Right lung (tissue), 10 donors: ENCODE measurements at places on chromosomes 2 and 18. TPM values are rescaled to one million over a fixed set of nuclear protein-coding genes. Genes with fewer than 3 reads are reported as not detected.
A peak's percentile ranks its signal among the peaks of the same experiment; 100 is the strongest.

Gene MROH2A
- 1.3 TPM for polyA plus RNA-seq

Gene CD8A
- polyA plus RNA-seq, result 1.1 TPM

Gene EFHD1
- polyA plus RNA-seq, result 15.1 TPM

Gene ATP6V1B1
- 3.1 TPM for polyA plus RNA-seq

Gene SPR
- 6.4 TPM for polyA plus RNA-seq

Gene PPP1R1C
- 2.7 TPM for polyA plus RNA-seq

Gene USP34
- 180 TPM for polyA plus RNA-seq

Gene TBR1
- 0.04 TPM for polyA plus RNA-seq

DNA sequence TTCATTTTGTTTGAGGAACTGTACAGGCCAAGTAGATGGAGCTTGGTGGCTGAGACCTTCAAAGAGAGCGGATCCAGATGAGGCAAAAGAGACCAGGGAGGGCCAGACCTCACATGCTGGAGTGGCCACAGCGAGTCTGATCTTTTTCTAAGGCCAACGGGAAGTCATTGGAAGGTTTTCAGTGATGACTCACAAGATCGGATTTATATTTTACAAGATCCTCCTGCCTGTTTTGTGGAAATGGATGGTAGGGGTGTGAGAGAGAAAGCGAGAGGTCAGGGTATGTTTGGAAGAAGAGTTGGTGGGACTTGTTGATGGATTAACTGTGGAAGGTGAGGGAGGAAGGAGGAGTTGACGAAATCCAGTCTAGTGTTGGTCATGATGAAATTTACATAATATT, 44.6 kb upstream of the TUBA3D start:
- DNase-seq, result no peak

DNA sequence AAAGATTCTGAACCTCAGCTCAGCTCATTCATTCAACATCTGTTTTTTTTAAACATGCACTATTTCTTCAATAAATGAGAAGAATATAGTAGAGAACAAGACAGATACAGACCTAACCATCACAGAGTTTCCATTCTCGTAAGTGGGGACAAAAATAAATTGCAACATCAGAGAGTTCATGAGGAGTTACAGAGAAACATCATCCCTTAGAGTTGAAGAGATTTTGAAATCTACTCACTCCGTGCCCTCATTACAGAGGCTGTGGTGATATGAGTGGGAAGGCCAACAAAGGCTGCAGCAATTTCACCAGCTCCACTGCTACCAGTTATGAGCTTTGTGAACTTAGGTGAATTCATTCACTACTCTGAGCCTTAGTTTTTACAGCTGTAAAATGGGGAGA, 399.3 kb downstream of the BCL11A start:
- DNase-seq, result no peak

DNA sequence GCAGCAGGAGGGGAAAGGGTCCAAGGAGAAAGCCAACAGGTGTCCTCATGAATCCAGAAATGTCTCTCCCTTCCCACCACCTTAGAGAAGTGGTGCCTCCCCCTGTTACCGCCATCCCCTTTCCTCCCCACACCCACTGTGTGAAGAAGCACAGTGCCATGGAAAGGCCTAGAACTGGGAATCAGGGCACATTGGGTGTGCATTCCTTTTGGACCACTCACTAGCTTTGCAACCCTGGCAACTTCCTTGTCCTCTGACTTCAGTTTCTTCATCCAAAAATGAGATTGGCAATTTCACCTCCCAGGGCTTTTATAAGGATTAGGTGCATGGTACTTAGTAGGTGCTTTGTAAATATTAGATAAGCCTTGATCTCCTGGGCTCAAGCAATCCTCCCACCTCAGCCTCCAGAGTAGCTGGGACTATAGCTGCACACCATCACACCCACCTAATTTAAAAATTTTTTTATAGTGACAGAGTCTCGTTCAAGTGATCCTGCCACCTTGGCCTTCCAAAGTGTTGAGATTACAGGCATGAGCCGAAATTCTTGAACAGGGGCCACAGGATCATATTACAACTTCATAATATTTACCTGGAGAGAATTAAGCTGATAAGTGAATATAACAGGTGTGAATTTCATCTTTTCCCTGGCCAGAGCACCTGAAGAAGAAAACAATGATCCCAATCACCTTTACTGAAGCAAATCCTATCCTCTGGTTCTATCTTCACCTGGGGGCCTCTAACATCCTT, 97.9 kb upstream of the TAF1B start:
- DNase-seq, result no peak

- no peak for DNase-seq
Observed at GRCh38 chr2:1812926-1813325, 68.6 kb upstream of the PXDN start.

GRCh38 chr2:79292958-79293315, 133.4 kb upstream of the REG3A start:
- no peak for DNase-seq

DNA sequence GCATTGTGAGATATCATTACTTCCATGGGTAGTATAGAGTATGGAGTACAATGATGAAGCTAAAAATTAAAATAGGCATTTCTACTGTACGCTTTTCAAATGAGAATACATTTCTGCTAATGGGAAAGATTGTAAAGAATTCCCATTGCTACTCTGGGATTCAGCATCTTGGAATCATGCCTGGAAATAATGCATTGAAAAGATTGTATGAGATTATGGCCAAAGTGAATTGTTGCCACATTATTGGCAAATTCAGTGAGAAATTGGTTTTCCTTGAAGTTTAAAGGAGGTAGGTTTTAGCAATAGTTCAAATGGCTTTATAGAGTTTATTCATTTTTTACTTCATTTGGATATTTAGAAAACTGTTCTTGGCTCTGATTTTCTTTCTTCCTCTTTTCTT, 157.9 kb downstream of the GULP1 start:
- DNase-seq, result no peak

- peak; percentile 24 for DNase-seq
Observed at GRCh38 chr2:8872821-8873432, 35.5 kb upstream of the KIDINS220 start.

GRCh38 chr2:75707901-75708300, 2.8 kb downstream of the GCFC2 start:
- no peak for DNase-seq

DNA sequence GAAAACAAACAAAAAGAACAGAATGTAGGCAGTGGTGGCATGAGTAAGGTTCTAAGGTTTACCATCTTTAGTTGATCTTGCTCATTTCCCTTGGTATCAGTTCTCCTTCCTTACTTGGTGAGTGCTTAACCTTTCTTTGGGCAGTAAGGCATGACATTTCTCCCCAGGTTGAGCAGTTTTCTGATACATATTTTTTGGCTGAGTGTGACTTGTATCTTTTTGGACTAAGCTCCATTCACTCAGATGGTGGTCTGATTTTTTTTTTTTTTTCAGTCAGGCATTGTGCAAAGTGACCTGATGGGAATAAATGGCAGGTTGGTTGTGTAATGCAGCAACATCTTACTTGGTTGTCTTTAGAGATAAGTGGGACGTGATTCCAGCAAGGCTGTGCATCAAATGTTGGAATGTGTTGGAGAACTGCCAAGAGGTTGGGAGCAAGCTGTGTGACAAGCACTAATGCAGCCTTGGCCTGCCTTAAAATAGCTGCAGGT, 15.1 kb downstream of the SPTBN1 start:
- DNase-seq, result peak; percentile 62

DNA sequence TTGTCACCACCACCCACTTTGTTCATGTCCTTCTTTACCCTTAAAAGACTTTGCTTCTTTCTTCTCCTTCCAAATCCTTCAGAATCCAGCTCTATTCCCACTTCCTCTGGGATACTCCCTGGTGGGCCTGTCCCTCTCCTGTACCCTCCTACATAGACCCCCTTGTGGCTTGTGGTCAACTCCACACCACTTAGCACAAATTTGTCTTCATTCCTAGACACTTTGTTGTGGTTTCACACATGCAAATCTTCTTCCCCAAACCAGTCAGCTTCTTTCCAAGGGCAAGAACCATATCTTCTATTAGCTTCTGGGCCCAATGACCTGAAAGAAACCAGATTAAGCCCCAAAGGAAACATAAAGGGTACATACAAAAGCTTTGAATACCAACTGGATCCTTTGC, 342.4 kb downstream of the TNS1 start:
- no peak for DNase-seq

DNA sequence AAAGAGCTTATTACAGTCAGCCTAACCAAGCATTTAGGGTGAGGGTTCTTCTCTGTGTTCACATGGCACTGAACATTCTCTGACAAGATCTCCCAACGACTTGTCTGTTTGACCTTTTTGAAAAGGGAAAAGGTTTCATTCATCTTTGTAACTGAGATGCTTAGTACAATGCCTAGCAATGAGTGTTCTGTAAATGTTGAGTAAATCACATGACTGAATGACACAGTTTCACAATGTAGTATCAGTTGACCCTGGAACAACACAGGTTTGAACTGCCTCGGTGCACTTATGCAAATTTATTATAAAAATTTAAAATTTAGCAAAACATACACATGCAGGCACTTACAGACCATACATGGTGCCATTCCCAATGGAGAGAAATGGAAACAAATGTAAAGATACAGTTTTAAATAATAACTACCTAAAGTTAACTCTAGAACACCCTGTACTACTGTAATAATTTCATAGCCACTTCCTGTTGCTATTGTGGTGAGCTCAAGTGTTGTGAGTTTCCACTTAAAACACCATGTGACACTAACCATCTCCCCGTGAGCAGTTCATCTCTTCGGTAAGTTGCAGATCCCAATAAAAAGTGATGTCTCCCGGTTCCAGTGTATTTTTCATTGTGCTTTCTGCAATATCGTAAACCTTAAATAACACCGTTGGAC, 34.1 kb upstream of the VWC2L start:
- no peak for DNase-seq

DNA sequence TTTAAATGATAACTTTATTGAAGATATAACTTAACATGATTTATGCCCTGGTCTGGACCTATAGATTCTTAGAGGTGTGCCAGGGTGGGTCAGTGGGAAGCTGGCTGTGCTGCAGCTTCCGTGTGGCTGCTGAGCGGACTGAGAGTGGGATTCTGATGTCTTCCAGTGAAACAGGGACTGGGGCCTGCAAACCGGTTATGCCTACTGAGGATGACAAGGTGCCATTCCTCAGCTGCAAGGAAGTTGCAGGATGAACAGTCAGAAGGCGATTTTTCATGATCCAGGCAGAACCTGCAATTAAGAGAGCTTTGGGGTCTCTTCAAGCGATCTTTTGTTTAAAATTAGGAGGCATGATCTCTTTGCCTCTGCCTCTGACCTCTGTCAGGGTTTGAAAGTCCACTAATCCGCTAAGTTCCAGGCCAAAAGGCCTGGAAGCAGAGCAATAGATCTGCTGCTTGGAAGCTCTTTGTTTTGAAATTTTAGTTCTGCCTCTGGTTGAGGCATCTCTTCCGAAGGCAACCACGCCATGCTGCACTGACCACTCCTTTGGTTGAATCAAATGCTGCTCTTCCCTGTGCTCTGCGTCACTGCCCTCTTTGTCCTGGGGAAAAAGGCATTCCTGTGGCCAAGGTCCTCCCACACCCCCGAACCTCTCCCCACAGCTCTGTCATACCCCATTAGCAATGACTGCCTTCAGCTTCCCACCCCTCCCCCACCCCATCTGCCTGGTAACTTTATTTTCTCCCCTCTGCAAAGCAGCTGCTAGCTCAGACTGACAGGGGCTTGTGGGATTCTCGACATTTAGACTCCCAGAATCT, 2.0 kb downstream of the TMEM169 start:
- no peak for DNase-seq

DNA sequence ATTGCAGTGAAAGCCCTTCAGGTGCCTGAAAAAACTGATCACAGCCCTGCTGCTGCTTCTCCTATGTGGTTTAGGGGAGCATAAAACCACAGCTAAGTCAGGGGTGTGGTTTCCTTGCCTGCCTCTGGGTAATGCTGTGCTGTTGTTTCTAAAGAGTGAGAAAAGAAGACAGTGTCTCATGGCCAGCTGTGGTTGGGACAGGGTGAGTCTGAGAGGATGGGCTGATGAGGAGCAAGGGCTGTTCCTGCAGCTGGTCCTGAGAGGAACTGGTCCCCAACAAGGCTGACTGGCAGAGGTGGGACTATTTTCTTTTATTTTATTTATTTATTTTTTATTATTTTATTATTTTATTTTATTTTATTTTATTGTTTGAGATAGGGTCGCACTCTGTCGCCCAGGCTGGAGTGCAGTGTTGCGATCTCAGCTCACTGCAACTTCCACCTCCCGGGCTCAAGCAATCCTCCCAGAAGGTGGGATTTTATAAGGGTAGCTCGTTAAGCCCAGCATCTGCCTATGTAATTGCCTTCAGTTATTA, 236.7 kb downstream of the FHOD3 start:
- no peak for DNase-seq

- DNase-seq, result no peak
Observed at GRCh38 chr2:241256168-241256545, 59.3 kb downstream of the HDLBP start.

- DNase-seq, result no peak
Observed at GRCh38 chr2:105873281-105873680, 128.6 kb downstream of the NCK2 start.

- DNase-seq, result no peak
Observed at GRCh38 chr2:167190053-167190452, 301.8 kb downstream of the XIRP2 start.

DNA sequence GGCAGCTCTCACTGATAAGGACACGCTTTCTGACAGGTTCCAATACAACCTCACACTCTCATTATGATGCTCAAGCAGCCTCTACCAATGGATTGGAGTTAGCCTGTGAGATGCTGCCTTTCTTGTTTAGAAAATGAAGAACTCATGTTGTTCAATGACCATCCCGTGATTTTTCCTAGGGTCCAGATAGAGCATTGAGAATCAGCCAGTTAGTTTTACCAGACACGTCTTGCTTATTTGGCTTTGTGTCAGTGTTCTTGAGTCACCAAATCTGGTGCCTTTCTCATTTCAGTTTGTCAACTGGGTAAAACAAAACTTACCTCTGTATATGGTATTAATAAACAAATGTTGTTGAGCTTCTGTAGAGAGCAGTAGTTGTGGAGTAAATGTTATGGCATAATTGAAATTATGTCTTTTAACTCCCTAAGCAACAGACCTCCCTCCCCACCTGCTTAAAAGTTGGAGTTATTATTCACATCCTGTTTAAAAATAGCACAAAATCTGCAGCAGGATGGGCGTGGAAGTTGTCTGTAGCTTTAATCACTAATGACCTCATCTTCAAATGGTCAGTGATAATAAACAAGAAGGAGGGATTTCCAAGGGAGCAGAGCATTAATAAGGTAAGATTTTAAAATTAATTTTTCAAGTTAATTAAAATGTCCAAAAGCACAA, 167.3 kb downstream of the HRH4 start:
- DNase-seq, result no peak

DNA sequence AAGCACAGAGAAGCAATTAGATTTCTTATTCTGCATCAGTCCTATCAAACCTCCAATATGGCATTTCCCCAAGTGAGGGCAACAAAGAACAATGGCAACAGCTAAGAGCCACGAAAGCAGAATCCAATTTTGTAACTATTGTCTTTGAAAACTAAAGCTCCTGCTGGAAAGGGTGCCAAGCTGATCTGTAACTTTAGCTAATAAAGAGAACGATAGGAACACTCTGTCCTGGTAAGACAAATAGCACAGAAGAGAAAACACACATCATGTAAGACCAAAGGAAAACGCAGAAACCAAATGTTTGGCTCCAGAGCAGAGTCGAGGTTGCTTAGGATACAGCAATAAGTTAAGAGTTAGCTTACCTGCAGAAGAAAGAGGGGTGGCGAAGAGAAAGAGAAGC, 160.5 kb downstream of the STK39 start:
- DNase-seq, result no peak

- no peak for DNase-seq
Observed at GRCh38 chr2:173353556-173353955, 1.1 kb upstream of the CDCA7 start.
